B cell (primary cell): ENCODE measurements at places on chromosomes 16 and 17. TPM values are rescaled to one million over a fixed set of nuclear protein-coding genes. Genes with fewer than 3 reads are reported as not detected.

CNGB1 gene
- not detected in 2 replicates for total RNA-seq

WNT9B gene
- not detected in 2 replicates for total RNA-seq

ADPRM gene
- 29.1 and 32.4 TPM in 2 replicates for total RNA-seq

G6PC1 gene
- not detected in 2 replicates for total RNA-seq

CLEC10A gene
- 0.24 TPM in 1 of 2 replicates, not detected in the other for total RNA-seq

KIF2B gene
- not detected in 2 replicates for total RNA-seq

SLC35B1 gene
- 40.5 and 47.2 TPM in 2 replicates for total RNA-seq

SCGB1C2 gene
- not detected in 2 replicates for total RNA-seq

PROCA1 gene
- 24.4 and 26.8 TPM in 2 replicates for total RNA-seq
